ENCODE measurements at places on chromosomes 4 and X.

GRCh38 chr4:133598779-133599178 is 449.7 kb downstream of the PCDH10 start:
- no peak for DNase-seq

DNA sequence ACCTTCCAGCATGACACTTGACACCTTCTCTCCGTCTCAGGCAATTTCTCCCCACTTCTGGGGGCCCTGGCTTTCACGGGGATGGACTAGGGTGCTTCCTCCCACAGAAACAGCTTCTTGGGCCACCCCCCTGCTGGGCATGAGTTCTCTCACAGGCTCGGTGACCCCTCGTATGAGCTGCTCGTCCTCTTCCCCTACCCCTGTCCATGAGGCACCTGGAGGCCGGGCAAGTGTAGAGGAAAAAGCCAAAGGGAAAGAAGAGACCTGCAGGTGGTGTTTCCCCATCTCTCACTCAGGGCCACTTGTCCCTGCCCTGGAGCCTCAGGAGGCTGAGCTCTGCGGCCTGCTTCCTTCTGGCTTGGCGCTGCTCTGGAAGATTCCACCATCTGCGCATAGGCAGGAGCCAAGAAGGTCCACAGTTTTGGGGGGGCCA is 1.9 kb upstream of the RGS12 start:
- no peak for DNase-seq

GRCh38 chrX:152822383-152823086 is 8.0 kb downstream of the CETN2 start:
- no peak for DNase-seq

DNA sequence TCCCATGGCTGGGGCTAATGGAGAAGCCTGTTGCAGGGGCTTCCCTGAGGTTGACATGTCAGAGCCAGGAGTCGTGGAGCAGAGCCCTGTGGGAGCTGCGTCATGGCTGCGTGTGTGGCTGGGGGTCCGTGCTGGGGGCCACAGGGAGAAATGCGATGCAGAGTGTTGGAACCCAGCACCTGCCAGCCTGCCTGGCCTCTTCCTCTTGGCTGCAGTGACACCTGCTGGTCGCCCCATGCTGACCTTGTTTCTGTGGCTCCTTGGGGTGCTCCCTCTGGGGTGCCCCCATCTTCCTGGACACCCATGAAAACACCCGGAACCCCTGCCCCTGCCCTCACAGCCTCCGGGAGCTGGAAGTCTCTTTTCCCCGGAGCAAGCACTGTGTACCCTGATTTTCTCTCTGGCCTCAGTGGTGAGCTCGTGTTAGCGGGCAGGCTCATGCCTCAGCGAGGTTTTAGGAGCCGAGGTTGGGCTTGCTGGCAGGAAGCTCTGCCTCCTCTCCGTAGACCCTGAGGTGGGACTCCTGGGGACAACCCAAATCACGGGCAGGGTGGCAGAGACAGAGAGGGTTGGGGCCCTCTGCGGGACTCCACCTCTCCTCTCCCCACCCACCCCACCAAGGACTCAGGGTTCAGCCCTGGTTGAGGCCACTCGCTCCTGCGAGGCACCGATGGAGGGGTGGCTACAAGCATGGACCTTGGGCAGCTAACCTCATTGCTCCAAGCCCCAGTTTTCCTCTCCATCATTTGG is 103.7 kb downstream of the SORCS2 start:
- peak; percentile 54 for DNase-seq

- DNase-seq = no peak
Observed at GRCh38 chr4:121053601-121054143, 18.7 kb downstream of the NDNF start.

GRCh38 chr4:100823993-100824323 is 306.1 kb upstream of the EMCN start:
- DNase-seq = no peak

- no peak for DNase-seq
Observed at GRCh38 chr4:11469650-11470437, 41.1 kb upstream of the HS3ST1 start.

DNA sequence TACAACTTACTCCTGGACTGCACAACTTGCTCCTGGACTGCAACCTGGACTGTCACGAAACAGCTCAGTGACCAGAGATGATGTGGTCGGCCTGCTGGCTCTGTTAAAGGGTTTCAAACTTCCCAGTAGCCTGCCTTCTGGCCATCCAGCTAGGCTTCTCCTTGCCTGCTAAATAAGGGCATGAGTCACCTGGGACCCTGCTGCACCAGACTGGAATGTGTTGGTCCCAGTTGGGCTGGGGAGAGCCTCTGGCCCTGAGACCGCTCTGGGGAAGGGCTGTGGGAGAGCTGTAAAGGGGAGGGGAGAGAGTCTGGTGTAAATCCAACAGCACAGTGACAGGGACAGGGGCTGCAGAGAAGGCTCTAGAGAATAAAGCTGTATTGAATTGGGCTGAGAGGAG is 165.8 kb downstream of the VSIG4 start:
- no peak for DNase-seq

GRCh38 chrX:103214870-103215424 is at the start of gene BEX4:
Gene BEX4, plus strand, starts transcription at chrX:103215108. Its CDS starts 1,046 bp downstream, at chrX:103216154.
- DNase-seq = peak; percentile 79

DNA sequence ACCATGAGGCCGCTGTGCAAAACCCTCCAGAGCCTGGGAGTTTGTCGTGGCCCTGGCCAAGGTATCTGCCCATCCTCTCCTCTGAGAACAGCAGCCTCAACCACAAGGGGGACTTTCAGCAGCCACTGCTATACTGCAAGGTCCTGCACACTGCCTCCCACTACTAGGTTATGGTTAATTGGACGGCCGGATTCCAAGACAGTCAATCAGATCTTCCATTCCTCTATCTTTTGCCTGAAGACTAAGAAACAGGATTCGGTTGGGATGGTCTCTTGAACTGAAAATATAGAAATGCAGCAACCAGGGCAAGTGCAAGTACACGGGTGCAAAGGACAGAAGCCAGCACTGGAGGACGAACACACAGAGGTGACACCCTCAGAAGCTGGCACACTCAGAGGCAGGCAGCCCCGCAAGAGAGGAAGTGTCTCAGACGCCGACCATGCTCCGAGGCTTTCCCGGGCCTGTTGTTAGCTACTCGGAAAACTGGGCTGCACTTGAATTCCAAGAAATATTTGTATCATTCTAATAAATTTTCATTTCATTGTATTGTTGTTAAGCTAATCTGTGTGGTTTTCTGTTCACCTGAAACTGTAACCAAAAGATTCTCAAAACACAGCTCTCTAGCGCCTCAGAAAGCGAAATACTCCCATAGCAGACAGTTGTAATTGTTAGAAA is 63.3 kb downstream of the AFAP1 start:
- peak; percentile 49 for DNase-seq

DNA sequence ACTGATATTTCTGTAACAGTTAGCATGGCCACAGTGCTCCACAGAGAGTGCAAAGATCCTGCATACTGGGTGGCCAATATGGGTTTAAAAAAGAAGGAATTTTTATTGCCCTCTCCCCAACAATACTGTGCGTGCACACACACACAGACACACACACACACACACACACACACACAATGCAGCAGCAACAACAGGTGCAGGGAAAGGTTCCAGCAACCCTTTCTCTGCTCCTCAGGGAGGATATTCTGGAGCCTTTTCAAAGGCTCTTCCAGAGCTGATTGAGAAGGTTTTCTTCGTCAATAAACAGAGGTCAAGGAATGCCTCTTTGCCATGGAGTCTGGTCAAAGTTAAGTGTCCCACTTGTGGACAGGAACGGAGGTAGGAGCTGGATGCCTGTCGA is 84.8 kb upstream of the ZFP42 start:
- DNase-seq = no peak

- no peak for DNase-seq
Observed at GRCh38 chrX:18924507-18925088, 59.3 kb downstream of the PHKA2 start.
